CD4-positive, alpha-beta T cell treated with Interleukin-6 for 4 hours (primary cell): ENCODE measurements at places on chromosomes 5 and 9.

DNA sequence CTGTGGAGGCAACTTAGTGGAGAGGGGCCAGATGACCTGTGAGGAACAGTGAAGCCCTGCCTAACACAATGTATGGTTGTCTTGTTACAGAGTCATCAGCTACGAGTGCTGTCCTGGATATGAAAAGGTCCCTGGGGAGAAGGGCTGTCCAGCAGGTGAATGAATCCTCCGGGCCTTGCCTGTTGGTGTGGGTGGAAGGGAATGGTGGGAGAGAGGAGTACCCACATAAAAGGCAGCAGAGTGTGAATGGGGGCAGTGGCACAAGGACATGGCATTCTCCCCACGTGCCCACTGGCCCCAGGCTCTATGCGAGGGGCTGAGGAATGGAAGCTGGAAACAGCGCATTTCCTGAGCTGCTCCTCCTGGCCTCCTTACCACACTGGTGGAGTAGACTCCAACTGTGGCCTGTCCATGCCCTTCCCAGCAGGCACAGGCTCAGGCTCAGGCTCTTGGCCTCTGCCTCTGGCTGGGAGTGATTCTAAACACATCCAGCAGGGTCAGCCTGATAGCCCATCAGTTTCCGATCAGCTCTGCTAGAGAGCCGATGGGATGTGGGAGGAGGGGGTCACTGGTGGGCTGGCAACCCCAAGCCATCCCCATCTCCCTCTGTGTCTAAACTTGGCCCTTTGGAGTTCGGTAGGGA, 15.3 kb downstream of the TGFBI start:
- DNase-seq, result no peak

DNA sequence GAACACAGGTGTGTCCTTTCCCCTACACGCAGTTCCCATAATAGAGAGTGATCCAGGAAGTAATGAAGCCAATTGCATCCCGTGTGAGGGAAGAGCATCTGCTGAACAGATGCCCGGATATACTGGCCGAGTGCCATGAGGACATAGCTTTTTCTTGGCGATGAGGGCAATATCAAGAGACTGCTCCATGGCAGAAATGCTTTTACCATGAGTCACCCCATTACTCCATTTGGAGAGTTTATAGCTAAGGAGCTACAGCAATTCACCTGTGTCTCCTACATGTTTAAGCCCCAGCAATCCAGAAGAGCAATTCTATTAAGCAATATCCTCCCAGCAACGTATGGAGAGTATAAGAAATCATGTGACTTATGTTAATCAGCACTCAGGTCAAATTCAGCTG, 222.0 kb upstream of the KLF4 start:
- DNase-seq, result no peak

DNA sequence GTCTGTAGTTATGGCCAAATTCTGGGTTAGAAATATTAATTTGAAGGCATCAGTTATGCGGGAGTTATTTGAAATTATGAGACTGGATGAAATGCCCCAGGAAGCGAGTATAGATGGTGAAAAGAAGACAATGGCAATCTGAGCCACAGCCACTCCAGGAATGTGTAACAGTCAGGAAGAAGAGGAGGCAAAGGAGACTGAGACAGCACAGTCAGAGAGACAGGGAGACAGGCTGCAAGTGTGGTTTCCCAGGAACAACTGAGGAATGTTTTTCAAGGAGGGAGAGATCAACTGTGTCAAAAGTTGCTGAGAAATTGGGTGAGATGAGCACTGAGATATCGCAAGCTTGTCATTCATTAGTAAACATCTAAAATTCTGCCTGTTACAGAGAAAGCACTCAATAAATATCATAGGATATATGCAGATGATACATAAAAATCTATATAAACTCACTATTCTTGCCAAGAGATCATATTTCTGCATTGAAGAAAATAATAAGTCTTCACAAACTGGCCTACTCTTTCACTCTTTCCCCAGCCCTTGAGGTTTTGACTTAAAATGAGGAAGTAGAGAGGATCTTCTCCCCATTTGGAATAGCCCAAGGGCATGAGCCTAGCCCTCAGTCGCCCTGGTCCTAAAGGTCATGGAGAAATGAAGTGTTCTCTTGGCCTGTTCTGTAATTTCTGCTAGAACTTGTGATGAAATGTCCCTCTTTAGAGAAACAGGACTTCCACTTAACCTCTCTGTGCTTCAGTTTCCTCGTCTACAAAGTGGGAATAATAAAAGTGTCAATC, 48.5 kb upstream of the RLN1 start:
- no peak for DNase-seq

DNA sequence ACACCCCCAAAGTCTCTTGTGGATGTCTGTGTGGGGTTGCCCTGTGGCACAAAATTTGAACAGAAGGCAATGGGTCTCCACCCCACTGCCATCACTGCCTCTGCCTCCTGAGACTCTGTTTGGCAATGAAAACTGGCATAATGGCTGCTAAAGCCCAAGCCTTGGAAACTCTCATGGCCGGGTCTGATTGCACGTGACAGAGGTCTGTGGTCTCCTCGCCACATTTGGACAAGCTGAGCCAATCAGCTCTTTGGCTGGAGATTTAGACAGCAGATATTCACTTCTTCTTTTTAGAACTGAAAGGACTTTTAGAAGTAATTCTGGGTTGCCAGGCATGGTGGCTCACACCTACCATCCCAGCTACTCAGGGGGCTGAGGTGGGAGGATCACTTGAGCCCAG, 5.5 kb downstream of the GGTA1 start:
- no peak for DNase-seq

DNA sequence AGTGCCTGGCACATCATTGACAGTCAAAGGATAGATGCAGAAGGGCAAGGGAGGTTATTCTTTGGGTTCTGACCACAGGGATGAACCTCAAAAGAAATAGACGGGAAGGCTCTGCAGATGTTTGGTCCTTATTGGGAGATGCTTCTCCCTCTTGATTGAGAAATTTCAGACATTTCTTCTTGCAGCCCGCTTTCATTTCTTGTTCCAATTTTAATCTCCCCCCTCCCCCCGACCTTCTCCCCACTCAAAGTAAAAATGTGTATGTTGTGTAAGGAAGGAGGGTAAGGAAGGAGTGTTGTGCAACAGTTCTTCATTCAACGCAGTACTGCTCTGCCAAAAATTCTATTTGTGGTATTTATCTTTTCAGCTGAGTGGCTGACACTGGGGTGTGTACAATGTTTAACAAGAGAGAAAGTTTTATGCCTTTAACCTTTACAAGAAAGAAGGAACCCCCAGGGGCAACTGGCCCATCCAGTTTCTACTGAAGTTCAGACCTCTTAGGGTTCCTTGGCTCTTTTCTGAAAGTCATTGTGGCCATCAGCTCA, 46.3 kb upstream of the TNFSF15 start:
- no peak for DNase-seq

- no peak for DNase-seq
Measured at GRCh38 chr5:148816357-148816756, 10.1 kb upstream of the ADRB2 start.

DNA sequence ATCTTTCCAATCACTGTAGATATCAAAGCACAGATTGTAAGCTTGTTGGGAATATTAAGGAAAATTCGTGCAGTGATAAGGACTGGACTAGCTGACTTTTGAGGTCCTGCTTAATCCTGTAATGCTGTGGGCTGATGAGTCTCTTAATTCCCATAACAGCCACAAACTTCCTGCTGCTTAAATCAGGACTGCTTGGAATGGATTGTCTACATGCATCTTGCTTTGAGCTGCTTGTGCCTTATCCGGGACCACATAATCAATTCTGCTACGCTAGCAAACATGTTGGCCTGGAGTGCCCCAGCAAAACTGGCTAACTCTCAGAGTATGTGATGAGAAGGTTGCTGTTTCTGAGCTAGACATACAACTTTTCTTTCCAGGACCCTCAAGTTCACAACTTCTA, 79.6 kb downstream of the SNCAIP start:
- no peak for DNase-seq

DNA sequence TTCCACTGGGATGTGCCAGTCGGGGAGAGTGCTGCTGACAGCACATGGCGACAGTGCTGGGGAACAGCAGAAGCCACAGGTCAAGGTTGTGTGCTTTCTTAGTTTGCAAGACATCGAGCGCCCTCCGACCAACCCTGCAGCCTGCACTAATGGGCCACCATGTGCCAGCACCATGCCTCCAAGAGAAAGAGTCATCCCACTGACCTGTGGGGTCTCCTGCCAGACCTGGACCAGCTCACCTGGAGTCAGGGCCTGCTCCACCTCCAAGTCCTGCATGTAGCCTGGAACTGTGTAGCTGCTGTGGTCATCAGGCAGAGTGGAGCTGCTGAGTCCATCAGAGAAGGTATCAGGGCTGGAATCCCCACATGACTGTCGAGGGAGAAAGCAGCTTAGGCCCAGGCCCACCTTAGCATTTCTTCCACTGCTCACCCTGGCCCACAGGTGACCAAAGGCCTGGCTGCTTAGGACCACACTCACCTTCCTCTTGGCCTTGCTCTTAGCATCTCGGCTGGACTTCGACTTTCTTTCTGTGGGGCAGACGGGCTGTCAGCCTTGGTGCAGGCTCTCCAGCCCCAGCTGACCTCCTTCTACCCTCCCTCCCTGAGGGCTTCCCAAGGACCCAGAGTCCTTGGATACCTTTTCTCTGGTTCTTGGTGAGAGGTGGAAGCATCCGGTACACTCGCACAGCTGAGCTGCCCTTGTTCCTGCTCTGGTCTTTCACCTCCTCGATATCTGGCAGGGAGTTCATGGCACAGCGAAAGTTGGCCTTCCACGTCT, 4.1 kb downstream of the IRF1 start:
- DNase-seq, result no peak

DNA sequence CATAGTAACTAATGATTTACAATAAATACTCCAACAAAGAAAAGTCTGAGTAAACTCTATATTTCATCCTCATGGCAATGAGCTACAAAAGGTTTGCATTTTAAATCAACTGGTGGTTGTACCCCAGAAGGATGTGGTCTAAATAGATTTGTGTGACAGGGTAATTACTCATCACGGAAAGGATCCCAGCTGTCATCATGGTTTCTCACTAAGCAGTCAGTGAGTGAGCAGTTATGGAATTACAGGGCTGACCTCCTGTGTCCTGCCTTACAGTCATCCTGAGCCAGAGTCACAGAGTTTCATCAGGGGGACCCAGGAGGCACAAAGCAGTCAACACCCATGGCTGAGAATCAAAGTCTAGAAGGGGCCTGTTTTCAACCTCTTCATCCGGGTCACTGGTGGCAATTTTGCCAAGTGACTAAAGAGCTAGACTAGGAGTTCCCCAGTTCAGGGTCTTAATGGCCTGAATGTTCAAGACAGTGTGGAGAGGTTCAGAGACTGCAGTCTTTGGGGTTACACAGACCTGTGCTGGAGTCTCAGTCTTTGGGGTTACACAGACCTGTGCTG, 210.7 kb upstream of the SLC24A2 start:
- DNase-seq, result no peak

DNA sequence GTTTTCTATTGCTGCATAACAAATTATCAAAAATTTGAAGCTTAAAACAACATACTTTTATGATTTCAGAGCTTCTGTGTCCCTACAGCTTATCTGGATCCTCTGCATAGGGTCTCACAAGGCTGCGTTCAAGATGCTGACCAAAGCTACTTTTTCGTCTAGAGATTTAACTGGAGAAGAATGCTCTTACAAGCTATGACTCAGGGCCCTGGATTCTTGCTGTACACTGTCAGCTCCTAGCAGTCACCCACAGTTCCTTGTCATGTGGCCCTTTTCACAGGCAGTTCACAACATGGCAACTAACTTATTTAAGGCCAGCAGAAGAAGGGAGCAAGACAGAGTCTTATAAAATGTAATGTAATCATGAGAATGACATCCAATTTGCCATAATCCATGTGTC, 70.8 kb upstream of the FAM174A start:
- DNase-seq, result no peak

DNA sequence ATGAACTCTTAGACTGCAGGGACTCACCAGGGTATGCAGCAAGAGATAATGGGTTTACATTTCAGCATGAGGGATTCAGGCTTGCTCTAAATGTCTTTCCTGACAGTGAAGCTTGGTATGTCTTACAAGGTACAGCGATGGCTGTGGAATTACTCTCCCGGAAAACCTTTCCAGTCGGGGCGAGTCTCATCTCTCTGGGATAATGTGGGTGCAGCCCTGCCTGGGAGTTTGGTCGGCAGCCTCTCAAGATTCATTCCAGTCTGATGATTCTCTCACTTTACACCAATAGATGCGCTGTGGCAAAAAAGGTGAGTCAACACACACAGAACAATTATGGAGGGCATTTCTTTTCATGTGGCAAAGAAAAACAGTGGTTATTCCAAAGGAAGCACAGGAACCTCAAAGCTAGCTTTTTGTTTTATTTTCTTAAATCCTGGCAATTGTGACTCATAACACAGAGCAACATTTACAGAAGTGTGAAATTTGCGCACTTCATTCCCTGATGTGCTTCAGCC, 190.3 kb downstream of the DCP2 start:
- DNase-seq, result no peak
